ENCODE measurements at places on chromosomes 3 and 15.

DNA sequence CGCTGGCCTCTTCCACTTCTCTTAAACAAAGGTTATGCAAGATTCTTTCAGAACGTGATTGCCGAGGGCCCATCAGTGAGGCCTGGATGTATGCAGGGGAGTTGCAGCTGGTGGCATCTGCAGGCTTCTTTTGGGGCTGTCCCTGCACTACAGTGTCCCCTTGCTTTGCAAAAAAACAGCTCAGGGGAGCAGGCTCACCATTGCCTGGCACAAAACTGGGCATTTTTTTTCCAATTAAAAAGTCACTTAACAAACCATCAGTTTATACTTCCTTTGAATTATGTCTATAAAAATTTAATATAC is 148.6 kb downstream of the ATP10A start:
- no peak for DNase-seq

- DNase-seq: no peak
Observed at GRCh38 chr3:54999811-55000210, 72.0 kb upstream of the LRTM1 start.

- no peak for DNase-seq
Observed at GRCh38 chr15:23567921-23568320, 2.4 kb downstream of the MKRN3 start.

DNA sequence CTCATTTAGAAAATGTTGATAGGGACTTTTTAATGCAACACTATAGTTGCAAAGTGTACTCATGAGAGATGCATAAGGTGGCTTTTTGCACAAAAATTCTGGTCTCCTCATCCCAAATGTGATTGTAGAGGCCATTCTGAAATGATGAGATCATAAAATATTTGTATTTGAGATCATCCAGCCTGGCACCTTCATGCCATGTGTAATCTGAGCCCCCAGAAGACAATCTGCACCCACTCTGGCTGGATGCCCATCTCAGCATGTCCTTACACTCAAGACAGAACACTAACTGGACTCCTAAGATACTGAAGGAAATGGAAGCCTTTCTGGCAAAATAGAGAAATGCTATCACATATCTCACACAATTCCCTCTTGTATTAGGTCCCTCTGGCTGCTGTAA is 49.2 kb downstream of the SLC7A14 start:
- no peak for DNase-seq

DNA sequence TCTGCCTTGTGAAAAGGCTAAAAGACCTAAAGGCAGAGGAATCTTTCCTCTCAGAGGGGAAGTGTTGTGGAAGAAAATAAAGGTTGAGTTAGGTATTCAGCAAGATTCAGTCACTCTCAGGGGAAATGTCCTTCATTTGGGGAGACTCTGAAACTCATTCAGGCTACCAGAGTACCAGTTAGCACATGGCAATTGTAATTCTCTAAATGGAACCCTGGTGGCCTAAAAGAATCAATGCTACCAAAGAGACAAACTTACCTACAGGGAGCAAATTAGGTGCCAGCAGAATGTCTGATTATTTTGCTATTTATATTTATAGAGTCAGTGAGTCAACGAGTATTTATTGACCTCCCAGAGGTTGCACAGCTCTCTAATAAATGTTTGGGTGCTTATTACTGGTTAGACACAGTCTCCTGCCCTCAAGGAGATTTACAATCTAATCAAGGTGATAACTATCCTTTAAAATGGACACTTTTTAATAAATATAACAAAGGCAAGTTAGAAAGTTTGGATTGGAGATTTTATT is 33.9 kb upstream of the CDIN1 start:
- no peak for DNase-seq

DNA sequence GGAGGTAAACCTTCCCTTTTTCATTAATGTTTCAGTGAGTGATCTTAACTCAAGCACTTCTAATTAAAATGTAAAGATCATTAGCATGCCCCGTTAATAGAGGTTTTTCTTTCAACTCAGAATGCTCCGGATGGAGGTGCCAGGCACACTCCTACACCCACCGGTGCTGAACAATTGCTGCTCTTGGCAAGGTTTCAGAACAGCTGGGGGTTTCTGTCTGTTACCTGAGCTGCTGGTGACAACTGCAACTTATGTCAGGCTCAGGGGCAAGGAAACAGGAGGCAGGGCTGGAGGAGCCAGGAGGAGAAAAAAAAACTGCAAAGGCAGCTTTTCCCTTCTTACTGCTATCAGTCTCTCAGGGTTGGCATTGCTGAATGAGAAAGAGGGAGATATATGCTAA is 250.1 kb downstream of the DIPK2A start:
- no peak for DNase-seq

DNA sequence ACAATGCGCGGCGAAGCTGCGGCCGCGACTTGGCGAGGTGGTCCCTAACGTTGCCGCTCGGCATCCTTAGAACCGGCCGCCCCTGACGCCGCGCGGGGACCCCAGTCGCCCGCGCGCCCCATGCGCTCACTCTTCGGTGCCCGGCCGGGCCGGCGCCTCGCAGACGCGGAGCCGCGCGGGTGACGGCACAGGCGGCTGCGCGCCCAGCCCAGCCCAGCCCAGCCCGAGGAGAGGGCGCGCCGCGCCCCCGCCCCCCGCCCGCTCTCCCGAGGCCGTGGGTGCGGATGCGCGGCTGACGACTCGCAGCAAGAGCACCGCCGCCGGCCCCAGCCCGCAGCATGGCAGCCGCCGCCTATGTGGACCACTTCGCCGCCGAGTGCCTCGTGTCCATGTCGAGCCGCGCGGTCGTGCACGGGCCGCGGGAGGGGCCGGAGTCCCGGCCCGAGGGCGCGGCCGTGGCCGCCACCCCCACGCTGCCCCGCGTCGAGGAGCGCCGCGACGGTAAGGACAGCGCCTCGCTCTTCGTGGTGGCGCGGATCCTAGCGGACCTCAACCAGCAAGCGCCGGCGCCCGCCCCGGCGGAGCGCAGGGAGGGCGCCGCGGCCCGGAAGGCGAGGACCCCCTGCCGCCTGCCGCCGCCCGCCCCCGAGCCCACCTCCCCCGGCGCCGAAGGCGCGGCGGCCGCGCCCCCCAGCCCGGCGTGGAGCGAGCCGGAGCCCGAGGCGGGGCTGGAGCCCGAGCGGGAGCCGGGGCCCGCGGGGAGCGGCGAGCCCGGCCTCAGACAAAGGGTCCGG is 437 bp downstream of the KLF13 start:
- peak; percentile 17 for DNase-seq

DNA sequence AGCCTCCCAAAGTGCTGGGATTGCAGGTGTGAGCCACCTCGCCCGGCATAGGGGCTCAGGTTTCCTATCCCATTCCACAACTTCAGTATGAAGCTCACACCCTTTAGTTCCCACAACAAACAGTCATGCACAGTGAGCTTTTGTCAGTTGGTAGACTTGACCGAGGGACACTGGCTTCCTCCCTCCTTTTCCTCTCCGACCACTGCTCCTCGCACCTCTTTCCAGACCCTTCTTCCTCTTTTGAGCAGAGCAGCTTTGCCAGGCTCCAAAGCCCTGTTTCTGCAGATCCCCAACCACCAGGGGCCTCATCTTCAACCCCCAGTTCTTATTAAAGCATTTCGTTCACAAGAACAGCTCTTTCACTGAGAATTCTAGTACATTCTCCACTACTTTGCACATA is 12.7 kb upstream of the CILP start:
- DNase-seq: no peak

GRCh38 chr3:135495891-135496290 is 469.6 kb upstream of the PPP2R3A start:
- DNase-seq: no peak

DNA sequence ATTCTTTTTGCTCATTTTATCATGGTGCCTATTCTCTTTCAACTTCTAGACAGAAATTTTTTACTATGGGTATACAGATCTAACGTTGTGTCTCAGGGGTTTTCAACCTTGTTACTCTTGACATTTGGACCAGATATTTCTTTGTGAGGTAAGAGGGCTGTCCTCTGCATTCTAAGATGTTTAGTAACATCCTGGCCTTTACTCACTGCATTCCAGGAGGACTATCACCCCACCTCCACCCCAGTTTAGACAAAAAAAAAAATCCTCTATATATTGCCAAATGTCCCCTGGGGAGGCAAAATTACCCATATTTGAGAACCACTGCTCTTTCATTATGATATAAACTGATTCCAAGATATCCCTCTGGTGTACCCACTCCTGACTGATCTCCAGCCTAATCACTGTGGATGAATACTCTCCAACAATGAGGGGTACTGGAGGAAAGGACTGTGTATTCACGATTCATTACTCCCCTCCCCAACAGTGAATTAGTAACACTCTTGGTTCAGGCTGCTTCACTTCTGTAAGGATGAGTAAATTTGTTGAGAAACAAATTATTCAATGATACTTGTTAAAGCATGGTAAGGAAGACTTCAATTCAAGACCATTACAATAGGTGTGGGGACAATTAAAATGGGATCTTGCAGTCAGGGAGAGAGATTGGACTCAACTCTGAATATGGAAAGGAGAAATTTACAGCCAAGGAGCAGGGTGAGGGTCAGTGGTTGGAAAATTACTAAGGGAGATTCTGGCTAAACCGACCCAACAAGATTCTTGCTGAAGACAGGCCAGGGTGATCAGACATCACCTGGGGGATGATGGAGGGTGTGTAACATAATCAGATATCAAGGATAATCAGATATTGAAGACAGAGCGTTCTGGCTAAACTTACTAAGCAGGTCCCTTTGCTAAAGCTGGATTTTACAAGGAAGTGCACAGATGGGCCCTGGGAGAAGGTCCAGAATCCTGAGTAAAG is 123.8 kb upstream of the DAZL start:
- DNase-seq: no peak

GRCh38 chr3:172799246-172799645 is 48.7 kb downstream of the ECT2 start:
- no peak for DNase-seq

DNA sequence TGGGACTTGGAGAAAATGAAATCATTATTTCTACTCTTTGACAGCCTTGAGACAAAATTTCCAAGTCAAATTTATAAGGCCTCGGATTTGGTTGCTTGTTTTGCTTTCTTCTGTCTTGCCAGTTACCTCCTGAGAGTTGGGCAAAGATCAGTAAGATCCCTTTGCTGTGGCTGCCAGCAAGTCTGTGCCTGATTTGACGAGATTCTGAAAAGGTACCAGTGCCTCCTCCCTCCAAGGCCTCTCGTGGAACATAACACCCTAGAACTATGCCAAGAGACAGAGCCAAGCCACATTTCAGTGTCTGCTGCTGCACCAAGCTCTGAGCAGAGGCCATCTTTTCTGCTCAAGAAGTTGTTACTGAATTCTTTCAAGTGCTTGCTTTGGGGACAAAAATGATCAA is 61.0 kb downstream of the GTPBP8 start:
- DNase-seq: no peak

- no peak for DNase-seq
Observed at GRCh38 chr15:95025924-95026728, 794.8 kb downstream of the MCTP2 start.

DNA sequence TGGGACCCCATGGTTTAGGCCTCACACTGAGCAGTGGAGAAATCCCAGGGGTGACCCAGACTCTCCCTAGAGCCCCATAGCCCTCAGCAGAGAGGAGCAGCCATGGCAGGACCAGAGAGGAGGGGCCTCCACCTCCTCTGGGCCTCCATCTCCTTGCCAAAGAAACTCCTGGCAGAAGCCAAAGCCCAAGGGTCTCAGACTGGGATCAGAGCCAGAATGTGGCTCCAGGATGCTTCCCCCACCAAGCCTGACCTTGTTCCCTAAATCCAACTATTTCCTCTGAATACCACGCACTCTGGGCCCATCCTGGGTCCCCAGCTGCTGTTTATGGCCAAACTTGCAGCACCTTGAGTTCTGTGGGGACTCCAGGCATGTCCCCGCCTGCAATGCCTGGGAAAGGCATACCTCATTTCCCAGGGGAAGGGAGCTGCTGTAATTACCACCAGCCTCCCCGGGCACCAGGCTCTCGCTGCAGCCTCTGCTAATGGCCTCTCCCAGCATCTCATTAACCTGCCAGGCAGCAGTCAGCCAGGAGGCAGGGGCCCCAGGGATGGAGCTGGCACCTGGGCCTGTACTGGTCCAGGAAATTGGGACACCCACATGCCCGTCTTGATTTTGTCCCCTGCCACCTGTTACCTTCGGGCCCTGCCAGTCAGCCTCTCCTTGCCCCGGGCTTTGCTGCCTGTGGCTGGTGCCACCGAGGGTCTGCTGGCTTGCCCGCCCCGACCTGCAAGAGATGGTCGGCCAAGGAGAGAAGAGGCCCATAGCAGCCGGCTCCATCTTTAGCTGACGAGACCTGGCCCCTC is 4.6 kb downstream of the CCDC9B start:
- no peak for DNase-seq

GRCh38 chr3:113084777-113085176 is 94.0 kb downstream of the GTPBP8 start:
- DNase-seq: no peak

DNA sequence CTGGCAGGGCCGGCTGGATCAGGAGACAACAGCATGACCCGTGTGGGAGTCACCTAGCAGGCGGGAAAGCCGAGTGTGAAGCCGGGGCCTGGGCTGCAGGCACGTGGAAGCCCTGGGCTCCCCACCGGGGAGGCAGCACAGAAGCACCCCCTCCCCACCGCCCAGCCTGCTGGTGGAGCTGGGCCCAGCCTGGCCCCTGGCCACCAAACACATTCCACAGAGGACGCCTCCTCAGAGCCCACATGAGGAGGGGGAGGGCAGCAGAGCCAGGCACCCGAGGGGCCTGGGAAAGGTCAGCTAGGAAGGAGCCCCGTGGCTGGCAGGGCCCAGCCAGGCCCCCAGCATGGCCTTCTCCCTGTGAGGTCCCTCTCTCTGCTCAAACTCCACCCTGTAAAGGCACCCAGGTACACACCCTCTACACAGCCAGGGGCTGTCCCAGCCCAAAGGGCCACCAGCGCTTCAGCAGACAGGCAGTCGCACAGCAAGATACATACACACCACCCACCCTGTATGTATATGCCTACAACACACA is 4.5 kb downstream of the PLXNB1 start:
- DNase-seq: no peak

DNA sequence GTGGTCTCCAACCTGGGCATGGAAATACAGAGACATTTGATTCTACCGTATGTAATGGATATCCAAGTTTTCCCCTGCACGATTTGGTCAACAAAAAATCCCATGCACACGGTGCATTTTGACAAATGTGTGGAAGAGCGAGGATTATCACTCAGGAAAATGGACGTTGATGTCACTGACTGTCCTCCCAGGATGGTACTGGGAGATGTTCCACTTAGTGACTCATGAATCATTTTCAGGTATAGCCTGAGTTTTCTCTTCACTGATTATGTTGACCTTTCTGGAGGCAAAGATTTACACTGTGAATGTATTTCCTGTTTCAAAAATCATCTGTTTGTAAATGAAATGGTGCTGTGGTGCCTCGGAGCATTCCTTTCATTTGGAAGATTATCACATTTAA is 596.7 kb upstream of the ADAMTS9 start:
- DNase-seq: no peak
